Gastrocnemius medialis (tissue), 4 donors: ENCODE measurements at places on chromosomes 4 and X. TPM values are rescaled to one million over a fixed set of nuclear protein-coding genes. Genes with fewer than 3 reads are reported as not detected.

- no peak for DNase-seq
Observed at GRCh38 chr4:182549356-182549755, 306.2 kb downstream of the TENM3 start.

ASB9 gene
- total RNA-seq: not detected

ZNF81 gene
- total RNA-seq: 1.00 TPM

TMEM156 gene
- total RNA-seq: not detected

GRCh38 chrX:4935846-4936245 lies 1222.4 kb upstream of the PRKX start:
- DNase-seq: peak; percentile 13

DNA sequence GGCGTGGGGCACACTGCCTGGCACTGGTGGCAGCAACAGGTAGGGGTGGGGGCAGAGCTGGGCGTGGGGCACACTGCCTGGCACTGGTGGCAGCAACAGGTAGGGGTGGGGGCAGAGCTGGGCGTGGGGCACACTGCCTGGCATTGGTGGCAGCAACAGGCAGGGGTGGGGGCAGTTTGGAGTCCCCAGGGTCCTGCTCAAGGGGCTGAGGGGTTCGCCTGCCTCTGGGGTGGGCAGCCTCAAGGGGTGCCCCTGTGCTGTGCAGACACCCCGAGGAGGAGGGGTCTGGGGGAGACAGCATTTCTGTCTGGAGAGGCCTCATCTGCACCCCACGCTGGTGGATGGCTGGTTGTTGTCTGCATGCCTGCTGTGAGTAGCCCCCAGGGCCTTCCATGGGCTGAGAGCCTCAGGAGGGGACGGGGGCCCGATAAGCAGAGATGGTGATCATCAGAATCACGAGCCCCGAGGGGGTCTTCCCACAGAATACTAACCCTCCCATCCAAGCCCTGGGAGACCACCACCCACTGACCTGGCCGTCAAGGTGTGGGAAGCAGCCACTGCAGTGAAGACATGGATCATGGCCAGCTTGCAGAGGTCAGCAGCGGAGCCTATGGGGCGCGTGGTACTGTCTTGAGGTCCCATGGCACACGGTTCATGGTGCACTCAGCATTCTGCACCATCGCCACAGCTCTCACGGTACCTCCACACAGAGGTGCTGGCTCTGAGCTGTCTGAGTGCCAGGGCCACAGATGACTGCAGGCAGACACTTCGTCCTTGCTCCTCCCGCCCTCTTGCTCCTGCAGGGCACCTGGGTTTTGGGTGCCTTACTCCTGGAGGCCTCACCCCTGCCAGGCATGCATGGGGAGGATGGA lies 21.5 kb downstream of the NAT8L start:
- DNase-seq: peak; percentile 9

ITIH6 gene
- not detected for total RNA-seq

DNA sequence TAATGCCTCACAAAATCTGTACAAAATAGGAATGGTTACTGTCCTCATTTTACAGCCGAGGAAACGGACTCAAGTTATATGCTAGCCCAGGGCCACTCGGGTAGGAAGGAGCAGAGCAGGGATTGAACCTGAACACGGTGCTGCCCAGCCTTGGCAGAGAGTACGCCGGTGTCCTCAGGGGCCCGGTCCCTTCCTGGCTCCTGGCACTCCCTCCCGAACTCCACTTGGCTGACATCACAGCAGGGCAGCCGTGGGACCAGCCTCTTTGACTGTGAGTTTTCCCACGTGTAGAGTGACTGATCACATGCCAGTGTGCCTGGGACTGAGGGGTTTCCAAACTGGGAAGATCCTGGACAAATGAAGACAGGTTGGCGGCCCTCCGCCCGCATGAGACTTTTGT lies 23.7 kb downstream of the MAN2B2 start:
- no peak for DNase-seq

MTTP gene
- not detected for total RNA-seq

DNA sequence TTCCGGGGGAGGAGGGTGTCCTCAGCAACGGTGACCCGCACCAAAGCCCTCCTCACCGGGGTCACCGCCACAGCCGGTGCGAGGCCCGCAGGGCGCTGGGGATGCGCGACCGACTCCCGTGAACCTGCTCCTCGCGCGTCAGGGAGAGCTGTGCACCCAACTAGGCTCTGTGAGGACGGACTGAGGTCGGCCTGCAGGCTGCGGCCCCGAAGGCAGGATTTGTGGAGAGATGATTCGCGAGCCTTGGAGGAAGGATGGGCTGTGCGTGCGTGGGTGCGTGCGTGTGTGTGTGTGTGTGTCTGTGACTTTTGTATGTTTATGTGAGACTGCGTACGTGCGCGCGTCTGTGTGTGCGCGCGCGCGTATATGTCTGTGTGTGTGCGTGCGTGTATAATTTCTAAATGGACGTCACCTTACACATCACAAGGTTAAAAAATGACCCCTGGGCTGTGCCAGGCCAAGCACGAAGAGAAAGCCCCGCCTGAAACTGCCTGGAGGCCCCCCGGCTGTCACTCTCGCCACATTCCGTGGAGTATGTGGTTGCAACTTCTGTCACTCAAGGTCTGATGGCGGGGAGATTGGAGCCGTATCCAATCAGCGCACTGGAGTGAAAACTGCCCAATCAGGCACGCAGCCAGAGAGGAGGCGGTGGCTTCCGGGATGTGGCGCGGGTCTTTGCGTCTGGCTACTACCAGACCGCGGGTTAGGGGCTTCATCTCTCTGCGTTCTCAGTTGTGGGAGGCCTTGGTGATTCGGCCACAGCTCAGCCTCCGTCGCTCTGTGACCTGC lies at the start of gene ZNF141:
Gene ZNF141, plus strand, starts transcription at position 672 of the 789 bp plus-strand sequence. CDS start 170 bp downstream, outside the sequence.
- DNase-seq: peak; percentile 94

DNA sequence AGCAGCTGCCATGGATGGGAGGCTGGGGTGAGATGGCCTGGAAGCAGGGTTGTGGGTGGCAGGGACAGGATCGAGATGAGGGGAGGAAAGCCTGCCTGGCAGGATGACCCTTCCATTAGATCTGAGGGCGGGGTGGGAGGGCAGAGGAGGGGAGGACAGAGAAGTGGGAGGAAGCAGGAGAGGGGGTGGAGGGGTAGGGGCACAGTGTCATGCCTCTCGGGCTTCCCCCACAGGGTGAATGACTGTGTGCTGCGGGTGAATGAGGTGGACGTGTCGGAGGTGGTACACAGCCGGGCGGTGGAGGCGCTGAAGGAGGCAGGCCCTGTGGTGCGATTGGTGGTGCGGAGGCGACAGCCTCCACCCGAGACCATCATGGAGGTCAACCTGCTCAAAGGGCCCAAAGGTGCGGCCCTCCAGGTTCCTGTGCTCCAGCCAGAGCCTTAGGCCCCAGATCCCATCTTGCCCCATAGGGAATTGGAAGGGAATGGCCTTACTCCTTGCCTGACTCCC lies 4.9 kb downstream of the DLG3 start:
- no peak for DNase-seq

DNA sequence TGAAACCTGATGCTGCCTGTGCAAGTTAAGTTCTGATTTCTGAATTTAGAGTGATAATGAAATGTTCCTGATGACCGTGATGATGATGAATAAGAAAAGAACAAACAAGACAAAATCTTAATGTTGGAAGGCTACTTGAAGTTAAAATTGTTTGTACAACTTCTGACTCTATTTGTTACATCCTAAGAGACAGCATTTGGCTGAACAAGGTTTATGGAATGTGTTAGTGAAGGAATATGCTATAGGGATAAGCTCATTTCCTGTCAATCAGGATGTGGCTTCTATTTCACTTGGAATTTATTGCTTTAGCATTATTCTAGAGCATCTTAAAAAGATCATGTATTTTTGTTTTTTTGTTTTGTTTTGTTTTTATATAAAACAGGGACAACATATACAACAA lies 267.5 kb downstream of the FAT4 start:
- no peak for DNase-seq

- DNase-seq: no peak
Observed at GRCh38 chr4:61520166-61520565, 320.0 kb downstream of the ADGRL3 start.

GRCh38 chr4:14855719-14856061 lies 146.6 kb upstream of the CPEB2 start:
- no peak for DNase-seq

- no peak for DNase-seq
Observed at GRCh38 chrX:10755439-10756334, 135.3 kb upstream of the MID1 start.

DNA sequence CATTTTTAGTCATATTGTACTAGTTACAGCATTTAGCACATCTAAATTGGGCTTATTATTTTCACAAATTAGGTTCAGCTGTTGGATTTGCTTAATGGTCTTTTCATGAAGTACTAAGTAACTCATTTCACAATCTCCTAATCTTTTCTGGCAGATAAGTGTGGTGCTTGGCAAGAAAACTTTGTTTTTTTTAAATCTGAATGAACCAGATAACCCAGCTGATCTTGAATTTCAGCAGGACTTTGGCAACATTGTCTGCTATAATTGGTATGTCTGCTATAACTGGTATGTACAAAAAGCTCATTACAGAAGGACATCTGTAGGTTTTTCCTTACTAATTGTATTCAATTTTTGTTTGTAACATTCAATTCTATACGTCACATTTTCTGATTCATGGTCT lies 22.7 kb downstream of the WDR19 start:
- no peak for DNase-seq

DNA sequence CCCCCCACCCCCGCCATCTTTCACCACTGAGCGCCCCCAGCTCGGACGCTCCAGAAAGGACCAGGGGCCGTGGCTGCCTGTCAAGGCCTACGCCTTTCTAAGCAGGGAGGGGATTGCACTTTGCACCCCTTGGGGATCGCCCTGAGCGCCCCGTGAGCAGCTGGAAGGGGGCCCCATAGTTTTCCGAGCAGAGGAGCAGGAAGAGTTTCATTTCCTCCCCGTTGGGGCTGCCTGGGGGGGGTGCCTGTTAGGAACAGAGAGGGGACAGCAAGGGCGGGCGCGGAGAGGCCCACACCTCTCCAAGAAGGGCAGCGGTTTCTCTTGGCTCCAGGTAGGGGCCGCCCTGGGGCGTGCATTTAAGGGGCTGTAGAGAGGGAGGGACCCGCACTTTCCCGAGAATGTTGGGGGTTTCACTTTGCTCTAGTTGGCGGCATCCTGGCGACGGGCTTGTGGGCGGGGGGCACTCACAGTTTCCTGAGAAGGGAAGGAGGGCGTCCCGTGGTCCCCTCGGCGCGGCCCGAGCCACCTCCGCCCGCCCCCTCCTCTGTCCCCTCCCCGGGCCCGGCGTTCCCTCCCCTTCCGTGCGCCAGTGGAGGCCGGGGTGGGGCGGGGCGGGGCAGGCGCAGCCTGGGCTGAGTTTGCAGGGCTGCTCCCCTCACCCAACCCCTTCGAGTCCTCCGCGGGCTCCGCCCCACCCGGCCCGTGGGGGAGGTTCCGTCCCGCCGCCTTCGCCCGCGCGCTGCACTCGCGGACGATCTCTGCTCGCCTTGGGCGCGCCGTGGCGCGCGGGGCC lies 82.3 kb upstream of the CD99 start:
- DNase-seq: peak; percentile 78

MYOZ2 gene
- 290 TPM for total RNA-seq

GRCh38 chr4:177266506-177266905 lies 43.2 kb upstream of the NEIL3 start:
- no peak for DNase-seq

ZAR1 gene
- total RNA-seq: not detected

NPY1R gene
- total RNA-seq: 1.3 TPM

CT45A2 gene
- total RNA-seq: not detected
